Amygdala (tissue), 56 donors: ENCODE measurements at places on chromosomes 3 and 15.

- DNase-seq, result no peak
Observed at GRCh38 chr3:120180731-120181412, 86.6 kb upstream of the GSK3B start.

DNA sequence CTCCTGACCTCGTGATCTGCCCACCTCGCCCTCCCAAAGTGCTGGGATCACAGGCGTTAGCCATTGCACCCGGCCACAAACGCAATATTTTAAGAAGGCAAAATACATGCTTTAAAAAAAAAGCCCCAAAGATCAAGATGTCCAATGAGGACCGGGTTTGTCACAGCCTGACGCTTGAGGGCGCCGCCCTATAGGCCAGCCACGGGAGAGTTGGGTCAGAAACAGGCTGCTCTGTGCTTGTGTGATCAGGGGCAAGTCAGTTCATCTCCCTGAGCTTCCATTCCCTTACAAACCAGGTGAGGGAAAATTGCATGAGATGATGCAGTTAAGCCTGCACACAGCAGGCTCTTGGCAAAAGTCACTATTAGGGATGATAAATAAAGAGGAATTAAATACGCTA is 23.9 kb downstream of the FAM174B start:
- DNase-seq, result no peak

GRCh38 chr3:138360869-138361525 is 12.6 kb downstream of the MRAS start:
- DNase-seq, result no peak

DNA sequence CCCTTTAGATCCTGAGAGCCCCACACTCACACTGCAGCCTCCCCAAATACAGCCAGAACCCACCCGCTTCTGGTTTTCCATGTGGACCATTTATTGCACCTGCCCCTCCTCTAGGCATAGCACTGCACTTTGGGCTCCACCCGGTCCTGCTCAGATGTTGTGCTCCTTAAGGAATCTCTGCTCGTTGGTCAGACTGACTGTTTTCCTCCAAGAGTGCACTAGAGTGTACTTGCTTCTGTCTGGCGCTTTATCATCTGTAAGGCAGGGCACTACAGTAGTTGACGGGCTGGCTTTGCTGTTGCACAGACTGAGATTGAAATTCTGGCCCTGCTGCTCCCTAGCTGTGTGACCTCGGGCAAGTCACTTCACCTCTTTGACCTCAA is 124.1 kb downstream of the CACNA1D start:
- no peak for DNase-seq

- no peak for DNase-seq
Observed at GRCh38 chr3:33718595-33718907, 497 bp upstream of the CLASP2 start.

- DNase-seq, result no peak
Observed at GRCh38 chr15:92187975-92188374, 205.7 kb upstream of the ST8SIA2 start.

- no peak for DNase-seq
Observed at GRCh38 chr15:39697509-39697908, 85.1 kb downstream of the FSIP1 start.

DNA sequence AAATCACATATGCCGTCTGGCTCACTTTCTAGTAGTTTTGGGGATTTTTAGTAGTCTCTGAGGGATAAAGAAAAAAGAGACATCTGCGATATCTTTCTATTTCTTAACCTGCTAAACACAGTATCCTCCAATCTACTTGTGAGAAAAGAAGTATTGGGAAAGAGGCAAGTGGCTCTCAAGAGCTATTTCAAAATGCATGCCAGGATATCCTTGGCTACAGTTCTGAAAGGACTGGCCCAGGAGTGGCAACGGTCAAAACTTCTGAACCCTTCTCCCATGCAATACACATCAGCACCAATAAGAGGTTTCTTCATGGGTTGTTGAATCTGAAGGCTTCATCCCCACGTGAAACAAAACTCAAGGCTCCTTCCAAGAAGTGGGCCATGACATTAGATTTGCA is 204.0 kb upstream of the WNT5A start:
- no peak for DNase-seq

DNA sequence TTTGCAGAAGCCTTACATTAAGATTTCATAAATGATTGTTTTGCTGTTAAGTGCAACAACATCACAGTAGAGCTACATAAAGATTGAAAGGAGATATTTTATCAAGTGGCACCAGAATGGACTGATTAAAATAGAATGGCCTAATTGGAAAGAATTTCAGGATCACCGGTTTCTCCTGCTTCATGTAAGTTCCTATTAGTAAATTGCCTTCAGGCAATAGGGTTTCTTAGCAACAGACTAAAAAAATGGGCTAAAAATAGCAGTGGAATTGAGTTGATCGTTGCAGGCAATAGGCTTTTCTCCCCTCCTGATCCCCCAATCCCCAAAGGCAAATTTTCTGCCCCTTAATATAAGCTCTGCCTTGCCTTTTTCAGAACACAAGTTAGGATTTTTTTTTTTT is 917 bp downstream of the LNP1 start:
- no peak for DNase-seq

DNA sequence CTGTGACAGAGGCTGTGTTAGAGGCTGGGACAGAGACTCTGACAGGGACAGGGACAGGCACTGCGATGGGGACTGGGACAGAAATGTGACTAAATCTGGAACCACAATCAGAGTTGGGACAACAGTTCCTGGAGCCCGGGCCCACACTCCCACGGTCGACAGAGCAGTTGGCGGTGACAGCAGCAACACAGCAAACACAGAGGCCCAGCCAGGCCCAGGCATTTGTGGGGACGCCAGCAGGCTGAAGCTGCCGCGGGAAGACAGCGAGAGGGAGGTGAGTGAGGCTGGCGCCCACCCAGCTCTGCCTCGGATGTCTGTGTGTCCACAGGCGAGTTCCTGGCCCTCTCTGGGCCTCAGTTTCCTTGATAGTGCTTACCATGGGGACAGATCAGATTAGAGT is 9.3 kb upstream of the HCN4 start:
- DNase-seq, result no peak

DNA sequence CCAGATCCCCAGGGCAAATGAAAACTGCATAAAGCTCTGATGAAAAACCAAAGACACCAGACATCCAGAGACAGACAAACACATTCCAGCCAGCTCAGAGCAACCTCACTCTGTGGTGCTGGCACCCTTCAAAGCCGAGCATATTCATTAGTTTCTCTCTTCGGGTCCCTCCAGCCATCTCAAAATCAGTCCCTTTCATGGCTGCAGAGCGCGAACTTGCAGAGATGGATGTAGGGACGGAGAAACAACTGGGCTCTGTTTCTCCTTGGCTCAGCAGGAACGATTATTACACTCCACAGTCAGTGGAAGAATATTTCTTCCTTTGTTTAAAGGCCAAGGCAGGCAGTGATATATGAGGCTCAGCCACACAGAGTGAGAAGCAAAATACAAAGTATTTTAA is 50.4 kb upstream of the SYN2 start:
- no peak for DNase-seq

GRCh38 chr3:50068134-50068533 is 20.6 kb upstream of the RBM5 start:
- DNase-seq, result no peak

DNA sequence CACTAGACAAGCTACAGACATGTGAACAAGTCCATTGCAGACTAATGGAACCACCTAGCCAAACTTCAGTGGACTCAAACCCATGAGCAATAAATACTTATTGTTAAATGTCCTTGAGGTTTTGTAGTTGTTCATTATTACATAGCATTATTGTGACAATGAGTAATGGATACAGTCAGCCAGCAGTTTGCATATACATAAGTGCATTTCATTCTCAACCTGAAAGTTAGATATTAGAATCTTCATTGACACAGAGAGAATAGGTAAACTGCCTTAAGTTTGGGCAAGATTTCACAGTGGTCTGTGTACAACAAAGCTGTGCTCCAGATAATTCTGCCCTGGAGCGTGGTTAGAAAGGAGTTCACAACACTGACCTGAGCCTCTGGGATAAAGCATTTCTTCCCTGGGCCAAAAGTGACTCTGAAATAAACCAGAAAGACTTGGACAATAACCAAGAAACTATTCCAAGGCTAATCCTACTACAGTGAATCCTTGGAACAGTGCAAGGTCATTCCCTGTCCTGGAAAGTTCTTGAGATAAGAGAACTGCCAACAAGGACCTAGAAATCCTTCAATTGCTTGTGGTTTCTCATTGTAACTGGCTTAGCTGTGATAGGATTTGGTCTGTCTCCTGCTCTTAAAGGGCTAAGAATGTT is 225.5 kb upstream of the STT3B start:
- DNase-seq, result no peak

DNA sequence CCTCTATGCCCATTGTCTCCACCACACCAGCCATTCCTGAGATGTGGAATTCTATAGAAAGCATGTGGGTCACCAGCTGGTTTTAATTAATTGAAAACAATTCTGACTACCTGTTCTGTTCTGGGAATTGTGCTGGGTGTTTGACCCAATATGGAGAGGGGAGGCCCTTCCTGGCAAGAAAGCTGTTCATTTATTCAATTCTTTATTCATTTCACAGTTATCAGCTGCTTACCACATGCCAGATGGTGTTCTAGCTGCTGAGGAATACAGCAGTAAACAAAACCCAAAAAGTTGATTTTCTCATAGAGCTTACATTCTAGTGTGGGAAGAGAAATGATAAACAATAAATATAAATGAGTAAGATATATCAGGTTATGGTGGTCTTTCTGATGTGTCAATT is 296.1 kb upstream of the RASGRP1 start:
- no peak for DNase-seq

DNA sequence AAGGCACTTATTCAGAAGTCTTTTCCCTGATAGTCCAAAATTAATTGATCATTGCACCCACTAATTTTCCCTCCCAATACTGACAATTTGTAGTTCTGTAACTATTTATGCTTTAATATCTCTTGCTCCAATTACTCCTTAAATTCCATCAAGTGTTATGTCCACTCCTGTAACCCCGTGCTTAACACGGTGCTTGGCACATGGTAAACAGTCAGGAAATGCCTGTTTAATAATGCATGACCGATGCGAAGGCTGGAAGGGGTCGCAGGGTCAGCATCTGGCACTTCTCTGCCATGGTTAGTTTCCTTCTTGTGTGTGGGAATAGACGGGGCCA is 553 bp upstream of the SEC22A start:
- no peak for DNase-seq

DNA sequence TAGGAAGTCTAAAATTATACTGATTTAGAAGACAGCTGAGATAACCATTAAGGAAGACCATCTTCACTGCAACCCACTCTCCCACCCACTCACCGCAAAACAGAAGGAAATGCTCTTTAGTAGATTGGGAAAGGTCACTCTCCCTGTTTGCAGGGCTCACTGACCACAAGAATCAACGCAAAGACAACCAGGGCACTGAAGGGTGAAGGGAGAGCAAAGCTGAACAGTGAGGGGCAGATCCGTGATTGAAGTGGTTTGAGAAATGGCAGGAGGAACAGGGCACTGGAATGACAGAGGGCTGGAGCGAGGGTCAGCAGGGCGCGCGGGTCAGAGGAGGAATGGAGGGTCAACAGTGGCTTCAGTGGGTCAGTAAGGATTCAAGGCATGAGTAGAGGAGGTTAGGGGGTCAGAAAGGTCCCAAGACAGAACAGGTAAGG is 520 bp downstream of the MESD start:
- DNase-seq, result no peak

DNA sequence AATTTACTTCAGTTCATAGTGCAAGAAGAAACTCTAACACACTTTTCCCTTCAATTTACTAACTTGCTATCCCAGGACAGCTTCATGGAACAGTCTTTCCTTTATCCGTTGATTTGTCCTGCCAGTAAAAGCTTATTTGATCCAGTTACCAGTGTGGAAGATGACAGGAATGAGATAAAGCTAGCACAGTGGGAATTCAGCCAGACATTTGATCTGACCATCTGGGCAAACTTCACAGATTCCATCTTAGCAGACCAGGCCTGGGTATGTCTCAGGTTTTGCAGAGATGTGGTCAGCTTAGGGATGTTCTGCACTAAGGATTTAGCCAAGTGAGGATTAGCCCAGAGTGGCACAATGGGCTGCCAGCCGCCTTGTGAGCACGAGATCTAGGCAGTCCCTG is 19.7 kb downstream of the CEMIP start:
- no peak for DNase-seq

- DNase-seq, result no peak
Observed at GRCh38 chr15:50075319-50075718, 43.7 kb downstream of the ATP8B4 start.

- DNase-seq, result no peak
Observed at GRCh38 chr3:34683851-34684250, 885.4 kb downstream of the PDCD6IP start.

DNA sequence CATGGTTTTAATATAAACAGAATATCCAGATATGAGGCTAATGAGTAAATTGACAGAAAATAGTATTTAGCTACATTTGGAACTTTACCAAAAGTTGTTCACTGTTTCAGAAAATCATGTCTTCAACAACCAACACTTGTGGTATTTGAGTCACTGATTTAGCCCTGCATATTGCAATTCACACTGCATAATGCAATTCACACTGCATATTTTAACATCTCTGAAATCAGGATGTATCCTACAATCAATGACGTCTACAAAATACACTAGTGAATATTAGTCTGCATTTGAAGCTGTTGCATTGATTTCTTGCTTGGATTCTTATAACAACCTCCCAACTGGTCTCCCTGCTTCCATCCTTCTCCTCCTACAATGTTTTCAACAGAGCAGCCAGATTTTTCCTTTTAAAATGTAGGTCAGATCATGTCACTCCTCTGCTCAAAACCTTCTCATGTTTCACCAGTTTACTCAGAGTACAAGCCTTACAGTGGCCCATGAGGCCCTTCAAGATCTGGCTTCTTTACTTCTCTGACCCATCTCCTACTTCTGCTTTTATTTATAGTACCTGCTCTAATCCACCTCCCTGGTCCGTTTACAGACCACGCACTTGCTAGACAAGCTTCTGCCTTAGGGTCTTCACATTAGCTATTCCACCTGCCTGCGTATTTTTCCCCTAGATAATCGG is 11.4 kb upstream of the RAB11A start:
- DNase-seq, result no peak

- no peak for DNase-seq
Observed at GRCh38 chr3:132325634-132326033, 8.4 kb downstream of the ACP3 start.

DNA sequence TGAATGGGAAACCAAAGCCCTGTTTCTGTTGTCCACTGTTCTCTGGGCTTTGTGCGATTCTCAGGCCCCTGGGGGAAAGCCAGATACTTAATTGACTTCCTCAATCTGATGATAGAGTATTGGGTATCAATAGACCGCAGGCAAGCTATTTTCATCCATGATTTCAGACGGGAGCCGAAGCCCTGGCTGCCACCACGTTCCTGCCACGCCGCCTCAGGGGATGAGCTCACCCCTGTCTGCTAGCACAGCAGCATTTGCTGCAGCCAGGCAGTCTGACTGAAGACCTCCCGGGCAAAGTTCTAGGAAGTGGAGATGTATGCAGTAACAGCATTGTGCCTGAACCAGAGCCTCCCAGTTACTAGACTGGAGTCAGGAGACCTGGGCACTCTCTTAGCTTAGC is 69.8 kb downstream of the ISG20 start:
- no peak for DNase-seq

GRCh38 chr3:43774799-43775198 is 84.1 kb downstream of the ABHD5 start:
- no peak for DNase-seq

- peak; percentile 16 for DNase-seq
Observed at GRCh38 chr3:192409201-192409837, 318.0 kb downstream of the FGF12 start.
